ENCODE measurements at places on chromosomes 2 and 18. TPM values are rescaled to one million over a fixed set of nuclear protein-coding genes. Genes with fewer than 3 reads are reported as not detected.

ZC3H15 gene
- total RNA-seq = 72.1 TPM

GREB1 gene
- 2.1 TPM for total RNA-seq

DNA sequence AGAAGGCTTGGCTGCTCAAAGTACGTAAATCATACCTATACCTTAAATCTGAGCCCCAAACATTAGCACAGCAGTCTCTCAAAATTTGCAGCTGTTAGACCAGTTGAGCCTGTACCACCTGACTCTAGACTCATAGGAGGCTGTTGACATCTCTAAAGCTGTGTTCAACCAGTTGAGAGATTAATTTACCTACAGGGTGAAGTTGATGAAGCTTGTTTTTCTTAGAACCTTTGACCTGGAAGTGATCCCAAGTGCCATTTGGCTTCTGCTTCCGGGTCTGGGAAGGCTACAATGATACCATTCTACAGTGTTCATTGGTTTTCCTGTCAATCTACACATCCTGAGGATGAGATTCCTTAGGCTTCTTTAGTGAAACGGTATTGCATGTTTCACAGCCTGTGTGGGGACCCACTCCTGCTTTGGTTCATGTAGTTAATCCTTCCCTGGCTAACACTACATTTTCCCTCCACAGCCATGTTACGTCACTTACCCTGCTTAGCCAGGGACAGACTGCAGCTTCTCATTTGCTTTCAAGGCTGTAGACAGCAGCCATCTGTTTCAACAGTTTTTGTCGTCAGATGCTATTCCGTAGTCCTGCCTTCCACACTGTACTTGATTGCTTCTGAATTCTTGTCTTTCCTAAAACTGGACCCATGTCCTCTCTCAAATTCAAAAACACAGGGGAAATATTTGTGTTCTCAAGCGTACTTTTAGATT is 4.7 kb upstream of the IL1RL2 start:
- DNase-seq = no peak

GRCh38 chr2:9594366-9595054 is 36.3 kb downstream of the YWHAQ start:
- peak; percentile 94 for DNase-seq

EDAR gene
- 2.2 TPM for total RNA-seq

All from mammary epithelial cell (primary cell).